ENCODE measurements at places on chromosomes 3 and 15.

GRCh38 chr3:17985658-17986347 lies 243.4 kb upstream of the TBC1D5 start:
- no peak for DNase-seq

GRCh38 chr3:181917027-181917426 lies 205.3 kb downstream of the SOX2 start:
- DNase-seq: no peak

- no peak for DNase-seq
Observed at GRCh38 chr3:10737785-10738184, 78.2 kb upstream of the SLC6A11 start.

DNA sequence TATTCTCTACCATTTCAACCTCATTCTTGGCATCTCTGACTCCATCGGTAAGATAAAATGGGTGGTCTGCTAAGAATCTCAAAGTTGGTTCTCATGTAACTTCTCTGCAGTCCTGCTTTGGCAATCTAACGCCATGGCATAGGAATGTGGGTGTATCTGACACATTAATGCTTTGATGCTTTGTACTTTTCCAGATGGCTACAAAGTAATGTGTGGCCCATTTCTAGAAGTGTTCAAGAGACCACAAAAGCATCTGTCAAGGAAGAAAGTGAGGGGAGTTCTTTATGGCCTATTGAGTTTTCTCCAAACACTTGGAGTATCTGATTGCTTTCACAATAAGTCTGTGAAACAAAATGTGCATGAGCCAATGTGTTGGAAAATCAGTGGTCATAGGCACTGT lies 339.9 kb upstream of the TGFBR2 start:
- DNase-seq: no peak

DNA sequence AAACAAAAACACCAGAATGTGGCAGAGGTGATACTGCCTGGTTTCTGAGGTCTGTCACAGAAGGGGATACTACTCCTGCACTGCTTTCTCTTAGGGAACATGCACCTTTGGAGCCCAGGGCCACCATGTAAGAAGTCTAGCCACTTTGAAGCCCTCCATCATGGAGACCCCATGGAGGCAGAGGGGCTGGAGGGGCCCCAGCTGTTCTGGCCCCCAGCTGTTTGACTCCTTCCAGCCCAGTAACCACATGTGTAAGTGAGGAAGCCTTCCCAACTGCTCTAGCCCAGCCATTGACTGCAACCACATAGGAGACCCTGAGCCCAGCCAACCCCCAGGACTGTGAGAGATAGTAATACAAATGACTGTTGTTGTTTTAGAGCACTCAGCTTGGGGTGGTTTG lies 9.0 kb upstream of the IGDCC4 start:
- no peak for DNase-seq

DNA sequence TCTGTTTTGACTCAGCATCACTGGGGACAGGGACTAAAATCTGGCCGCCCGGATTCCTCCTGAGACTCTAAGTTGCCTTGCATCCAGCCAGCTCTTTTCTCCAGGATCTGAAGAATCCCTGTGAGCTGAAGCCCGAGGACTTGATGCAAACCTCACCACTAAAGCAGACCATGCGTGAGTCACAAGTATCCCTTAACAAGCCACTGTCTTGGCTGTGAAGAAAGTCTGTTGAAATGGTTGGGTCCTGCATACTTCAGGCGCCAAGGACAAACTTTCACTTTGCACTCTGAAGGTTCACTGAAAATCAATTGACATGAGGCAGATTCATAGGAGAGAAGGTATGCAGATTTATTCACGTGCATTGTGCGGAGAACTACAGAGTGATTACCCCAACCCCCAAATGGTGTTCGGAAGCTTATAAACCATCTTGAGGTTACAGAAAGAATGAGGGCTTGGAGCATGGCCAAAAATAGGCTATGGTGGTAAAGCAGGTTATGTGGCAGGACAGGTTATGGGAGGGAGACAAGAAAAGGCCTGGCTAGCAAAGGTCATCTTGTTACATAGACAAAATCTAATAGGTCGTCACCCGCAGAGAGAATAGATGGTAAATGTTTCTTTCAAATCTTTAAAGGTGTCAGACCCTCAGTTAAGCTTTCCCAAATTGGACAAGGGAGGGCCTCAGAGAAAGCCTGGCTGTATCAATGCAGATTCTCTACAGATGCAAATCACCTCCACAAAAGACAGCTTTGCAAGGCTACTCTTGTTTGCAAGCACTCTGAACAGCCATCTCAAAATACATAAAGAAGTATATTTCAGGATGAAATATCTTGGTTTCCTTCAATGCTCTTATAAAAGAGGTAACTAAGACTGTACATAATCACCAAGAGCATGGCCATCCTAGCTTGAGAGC lies 126.3 kb upstream of the PLAAT1 start:
- no peak for DNase-seq

DNA sequence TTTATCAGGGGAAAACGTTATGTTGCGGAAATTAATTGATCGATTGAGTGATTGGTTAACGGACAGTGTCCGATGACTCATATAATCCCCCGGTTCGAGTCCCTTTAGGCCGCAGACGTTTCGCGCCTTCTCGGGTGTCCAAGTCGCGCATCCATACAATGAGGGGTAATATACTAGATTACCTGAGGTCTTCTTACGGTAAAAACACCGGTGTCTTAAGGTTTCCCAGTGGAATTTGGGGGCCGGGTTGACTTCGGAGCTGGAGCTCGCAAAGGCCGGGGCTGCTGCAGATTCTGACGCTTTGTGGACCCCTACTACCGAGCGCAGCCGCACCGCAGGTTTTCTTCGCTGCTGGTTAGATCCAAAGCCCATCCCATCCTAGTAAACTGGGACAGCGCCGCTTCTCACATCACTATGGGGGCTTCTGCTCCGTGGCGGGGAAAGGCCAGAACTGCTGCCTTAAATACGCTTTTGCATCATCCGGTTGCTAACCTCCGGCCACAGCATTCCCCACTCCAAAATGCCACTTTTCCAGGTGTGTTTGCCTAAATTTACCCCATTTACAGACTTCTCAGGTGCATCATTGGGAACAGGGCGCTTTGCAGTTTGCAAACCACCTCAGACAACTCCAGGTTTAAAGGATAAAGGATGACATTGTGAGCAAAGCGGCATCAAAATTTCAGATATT lies 858 bp upstream of the SACM1L start:
- no peak for DNase-seq

DNA sequence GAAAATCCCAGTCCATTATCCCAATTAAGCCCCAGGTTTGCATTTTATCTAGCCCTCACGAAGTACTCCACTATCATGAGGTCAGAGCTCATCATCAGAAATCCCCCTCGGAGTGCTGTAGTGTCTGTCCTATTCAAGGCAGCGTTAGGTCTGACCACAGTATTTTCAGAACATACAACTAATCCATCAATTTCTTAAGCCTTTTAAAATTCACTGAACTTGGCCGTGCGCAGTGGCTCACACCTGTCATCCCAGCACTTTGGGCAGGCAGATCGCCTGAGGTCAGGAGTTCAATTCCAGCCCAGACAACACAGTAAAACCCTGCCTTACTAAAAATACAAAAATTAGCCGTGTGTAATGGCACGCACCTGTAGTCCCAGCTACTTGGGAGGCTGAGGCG lies 11.9 kb downstream of the VGLL4 start:
- no peak for DNase-seq

GRCh38 chr3:141949399-141949798 lies 73.0 kb downstream of the ATP1B3 start:
- DNase-seq: no peak

GRCh38 chr3:15314276-15314675 lies 18.1 kb downstream of the SH3BP5 start:
- DNase-seq: no peak

- DNase-seq: no peak
Observed at GRCh38 chr3:30258426-30259392, 347.7 kb upstream of the TGFBR2 start.

- no peak for DNase-seq
Observed at GRCh38 chr3:45864760-45865519, 21.4 kb upstream of the CCR9 start.

DNA sequence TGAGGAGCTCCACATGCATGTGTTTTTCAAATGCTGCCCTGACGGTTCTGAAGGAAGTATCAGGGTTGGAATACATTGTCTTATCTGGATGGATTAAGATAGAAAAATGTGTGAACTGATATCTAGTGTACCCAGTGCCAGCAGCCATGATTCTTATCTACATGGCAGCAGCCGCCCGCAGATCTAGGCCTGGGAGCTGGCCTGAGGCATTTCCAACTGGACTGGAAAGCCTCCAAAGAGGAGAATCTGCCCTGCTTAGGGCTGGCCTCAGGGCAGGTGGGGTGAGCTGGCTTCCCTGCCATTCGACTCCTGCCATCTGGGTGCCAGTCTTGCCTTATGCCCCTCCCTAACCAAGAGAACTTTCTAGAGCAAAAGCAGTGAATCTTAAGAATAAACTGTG lies 125.8 kb downstream of the SSR3 start:
- DNase-seq: no peak

DNA sequence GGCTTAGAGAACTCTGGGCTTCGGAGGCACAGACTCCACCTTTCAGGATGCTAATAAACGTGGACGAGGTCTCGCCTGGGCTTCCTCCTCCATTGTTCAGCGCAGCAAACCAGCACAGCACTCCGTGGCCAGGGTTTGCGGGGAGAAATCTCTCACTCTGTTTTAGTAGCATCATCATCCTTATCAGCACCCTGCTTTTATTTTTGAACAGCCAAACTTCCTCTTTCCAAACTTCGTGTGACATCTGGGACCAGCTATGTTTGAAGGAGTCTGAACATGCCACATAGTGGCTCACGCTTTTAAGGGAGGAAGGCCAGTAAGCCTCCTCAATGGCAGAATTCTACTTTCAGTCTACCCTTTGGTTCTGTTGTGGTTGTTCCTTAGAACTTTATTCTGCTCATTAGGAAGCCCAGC lies 149.0 kb downstream of the PGPEP1L start:
- no peak for DNase-seq

DNA sequence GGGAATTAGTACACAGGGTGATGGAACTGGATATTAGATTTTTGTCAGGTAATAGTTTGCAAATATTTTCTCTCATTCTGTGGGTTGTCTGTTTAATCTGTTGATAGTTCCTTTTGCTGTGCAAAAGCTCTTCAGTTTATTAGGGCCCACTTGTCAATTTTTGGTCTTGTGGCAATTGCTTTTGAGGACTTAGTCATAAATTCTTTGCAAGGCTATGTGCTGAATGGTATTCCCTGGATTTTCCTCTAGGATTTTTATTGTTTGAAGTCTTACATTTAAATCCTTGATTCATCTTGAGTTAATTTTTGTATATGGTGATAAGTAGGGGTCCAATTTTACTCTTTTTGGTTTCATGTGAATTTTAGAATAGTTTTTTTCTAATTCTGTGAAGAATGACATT lies 111.3 kb downstream of the ARRDC4 start:
- no peak for DNase-seq

DNA sequence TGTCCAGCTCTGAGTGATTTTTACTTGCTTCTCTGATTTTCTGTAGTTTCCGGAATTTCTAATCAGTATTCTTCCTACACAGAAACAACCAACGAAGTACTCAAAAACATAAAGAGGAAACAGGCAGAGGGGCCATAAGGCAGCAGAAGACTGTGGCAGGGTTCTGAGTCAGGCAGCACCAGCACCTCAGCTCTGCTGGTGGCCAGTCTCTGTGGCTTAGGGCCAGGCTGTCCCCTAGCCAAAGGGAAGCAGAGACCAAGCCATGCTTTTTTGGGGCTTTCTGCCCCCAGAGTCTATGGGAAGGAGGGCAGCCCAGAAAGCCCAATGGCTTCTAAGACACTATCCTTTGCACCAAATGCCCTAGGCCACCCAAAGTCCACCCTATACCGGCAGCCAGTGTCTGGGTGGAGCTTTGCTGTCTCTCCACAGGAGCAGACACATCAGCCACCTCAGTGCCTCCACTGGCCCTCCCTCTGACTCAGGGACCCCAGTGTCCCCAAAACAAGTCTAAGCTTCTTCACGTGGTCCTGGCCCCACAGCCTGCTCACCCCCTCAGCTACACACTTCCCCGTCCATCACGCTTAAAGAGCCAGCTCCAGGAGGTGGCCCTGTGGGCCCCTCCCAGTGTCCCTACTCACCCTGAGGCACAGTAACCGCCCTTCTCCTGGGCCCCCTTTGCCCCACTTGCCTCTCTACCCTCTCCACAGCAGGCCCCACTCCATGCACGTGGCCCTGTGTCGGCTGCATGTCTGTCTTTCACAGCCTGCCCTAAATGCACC lies 46.2 kb downstream of the CCDC12 start:
- DNase-seq: no peak

- no peak for DNase-seq
Observed at GRCh38 chr3:30618526-30618925, 12.1 kb downstream of the TGFBR2 start.

- no peak for DNase-seq
Observed at GRCh38 chr15:39555885-39556284, 25.0 kb upstream of the THBS1 start.

- DNase-seq: no peak
Observed at GRCh38 chr3:57978316-57978715, 29.9 kb upstream of the FLNB start.

GRCh38 chr3:159366476-159366875 lies 564.6 kb downstream of the MFSD1 start:
- DNase-seq: no peak

- DNase-seq: no peak
Observed at GRCh38 chr3:93994056-93994455, 14.1 kb downstream of the ARL13B start.

- DNase-seq: no peak
Observed at GRCh38 chr3:8882171-8882593, 81.1 kb downstream of the RAD18 start.

GRCh38 chr3:98553753-98554152 lies 22.0 kb downstream of the GPR15 start:
- DNase-seq: no peak

DNA sequence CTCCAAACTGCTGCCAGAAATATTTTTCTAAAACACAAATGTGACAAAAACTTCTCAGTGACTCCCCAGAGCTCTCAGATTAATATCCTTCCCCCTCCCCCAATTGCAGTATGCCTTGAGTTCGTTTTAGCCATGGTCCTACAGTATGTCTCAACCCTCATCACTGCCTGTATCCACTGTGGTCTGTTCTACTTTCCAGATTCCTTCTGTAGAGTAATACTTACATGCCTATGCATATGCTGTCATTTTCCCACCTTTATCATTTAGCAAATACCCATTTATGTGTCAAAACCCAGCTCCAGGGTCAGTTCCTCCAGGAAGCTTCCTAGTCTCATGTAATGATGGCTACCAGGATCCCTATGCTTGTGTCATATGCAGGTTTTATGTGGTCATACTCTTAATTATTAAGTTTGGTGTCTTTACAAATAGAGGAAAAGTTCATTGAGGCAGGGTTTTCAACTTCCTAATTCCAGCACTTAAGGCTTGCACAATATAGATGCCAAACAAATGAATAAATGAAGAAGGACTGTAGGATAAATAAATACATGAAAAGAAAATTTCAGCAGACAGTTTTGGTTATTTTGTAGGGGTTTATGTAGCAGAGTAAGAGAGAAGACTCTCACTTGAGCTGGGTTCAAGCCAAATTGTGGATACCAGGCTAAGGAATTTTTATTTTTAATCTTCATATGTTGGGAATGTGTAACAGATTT lies 170.8 kb downstream of the ALCAM start:
- DNase-seq: no peak

DNA sequence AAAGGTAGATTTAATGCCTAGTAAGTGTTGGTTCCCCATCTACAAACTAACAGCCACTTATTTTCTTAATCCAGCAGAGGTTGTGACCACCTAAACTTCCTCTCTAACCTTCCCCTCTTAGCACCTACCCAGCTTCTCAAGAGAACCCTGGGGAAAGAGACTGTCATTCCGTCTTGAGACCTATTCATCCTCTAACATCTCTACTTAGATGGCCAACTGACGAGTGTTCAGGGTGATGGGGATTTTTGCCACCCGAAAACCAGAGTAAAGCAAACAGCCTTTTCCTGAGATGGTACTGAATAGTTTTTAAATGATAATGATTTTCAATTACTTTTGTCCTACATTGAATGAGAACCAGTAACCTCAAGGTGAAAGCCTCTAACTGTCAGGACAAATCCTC lies 9.3 kb upstream of the GBE1 start:
- DNase-seq: no peak
